Stimulated activated memory B cell treated with anti-CD40 and anti-IgM and Interleukin-4, amounts not matched to agents 10 μg/mL and 1 μg/mL and 100 μg/mL, for 72 hours (primary cell): ENCODE measurements at places on chromosomes 1 and 21.
A peak's percentile ranks its signal among the peaks of the same experiment; 100 is the strongest.

- ATAC-seq: no peak
Observed at GRCh38 chr1:67683316-67683715, 1.7 kb upstream of the GADD45A start.

- peak; percentile 74 for ATAC-seq
Observed at GRCh38 chr1:184806296-184806721, 51.7 kb upstream of the EDEM3 start.

GRCh38 chr1:245575710-245576109, 420.9 kb downstream of the KIF26B start:
- ATAC-seq: no peak

DNA sequence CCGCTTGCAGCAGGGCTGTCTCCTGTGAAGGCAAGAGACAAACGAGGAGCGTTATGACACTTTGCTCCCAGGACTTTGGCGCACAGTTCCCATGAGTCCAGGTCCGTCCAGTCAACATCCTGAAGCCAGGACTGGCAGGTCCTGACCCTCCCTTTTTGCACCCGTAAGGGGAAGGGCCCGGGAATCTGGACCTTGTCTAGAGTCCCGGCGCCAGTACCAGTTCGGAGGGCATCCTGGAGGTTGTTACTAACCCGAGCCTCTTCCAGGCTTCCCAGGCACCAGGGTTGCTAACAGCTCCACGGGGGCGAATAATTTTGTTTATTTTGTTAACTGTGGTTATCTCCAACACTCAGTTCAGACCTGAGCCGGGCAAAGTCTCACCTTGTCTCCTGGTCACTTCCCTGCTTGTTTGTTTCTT, 682 bp upstream of the RWDD3 start:
- no peak for ATAC-seq

GRCh38 chr1:30971496-30971895, 62.9 kb upstream of the SDC3 start:
- no peak for ATAC-seq

- no peak for ATAC-seq
Observed at GRCh38 chr1:116881879-116882520, 27.7 kb upstream of the PTGFRN start.

DNA sequence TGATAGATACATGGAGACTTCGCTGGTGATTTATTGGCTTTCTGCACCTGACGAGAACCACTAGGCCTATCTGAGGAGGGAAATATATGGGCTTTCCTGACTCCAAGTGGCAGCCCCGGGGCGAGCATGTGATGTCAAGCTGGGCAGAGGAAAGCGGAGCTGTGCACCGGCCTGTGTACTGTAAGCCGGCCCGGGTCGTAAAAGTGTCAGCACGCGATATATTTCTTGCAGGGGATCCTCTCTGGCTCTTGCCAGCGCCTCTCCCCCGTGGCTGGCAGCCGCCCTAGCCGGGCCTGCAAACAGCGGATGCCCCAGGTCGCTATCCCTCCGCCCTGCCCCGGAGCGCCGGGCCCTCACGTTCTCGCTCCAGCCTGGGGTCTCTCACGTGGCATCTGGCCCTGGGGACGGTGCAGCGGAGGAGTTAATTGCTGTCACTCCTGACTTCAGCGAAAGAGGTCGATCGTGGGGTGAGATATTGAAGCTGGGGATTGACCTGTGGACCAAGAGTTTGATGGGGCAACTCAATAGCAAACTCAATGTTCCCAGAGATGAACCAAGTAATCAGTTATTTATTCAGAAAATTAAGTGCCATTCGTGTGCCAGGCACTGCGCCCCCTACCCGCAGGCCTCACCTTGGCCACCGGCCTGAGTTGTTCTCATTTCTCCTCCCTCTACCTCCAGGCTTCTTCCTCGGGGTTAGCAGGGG, 41.0 kb upstream of the HAO2 start:
- peak; percentile 28 for ATAC-seq

DNA sequence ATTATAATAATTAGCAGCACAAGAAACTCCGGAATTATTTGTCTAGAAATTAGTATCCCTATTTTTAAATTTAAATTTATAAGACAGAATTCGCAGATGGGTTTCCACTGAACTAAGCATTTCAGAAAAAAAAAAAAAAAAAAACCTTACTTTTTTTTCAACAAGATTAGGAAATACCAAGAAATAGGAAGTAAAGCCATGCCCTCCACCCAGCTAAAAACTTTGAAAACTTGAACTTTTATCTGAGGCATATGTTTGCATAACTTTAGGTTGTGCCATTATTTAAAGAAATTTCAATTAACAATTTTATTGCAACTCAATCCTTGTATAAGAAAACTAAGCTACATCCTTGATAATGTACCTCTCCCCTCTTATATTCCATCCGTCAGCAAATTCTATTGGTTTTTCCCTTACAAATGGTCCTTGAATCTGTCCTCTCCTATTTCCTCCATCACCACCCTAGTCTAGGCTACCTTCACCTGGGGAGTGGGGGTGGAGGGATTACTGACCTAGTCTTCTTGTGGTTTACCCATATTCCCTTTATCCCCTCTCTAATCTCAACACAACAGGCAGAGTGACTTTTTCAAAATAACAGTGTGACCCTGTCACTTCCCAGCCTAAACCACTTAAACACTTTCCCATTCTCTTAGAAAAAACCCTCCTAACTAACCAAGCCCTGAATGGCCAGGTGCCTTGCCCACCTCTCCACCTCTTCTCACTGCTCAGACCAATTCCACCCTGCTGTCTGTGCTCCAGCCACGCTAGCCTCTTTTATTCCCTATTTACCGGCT, 1.4 kb upstream of the EVI5 start:
- no peak for ATAC-seq

GRCh38 chr1:151011154-151011850, 3.1 kb downstream of the PRUNE1 start:
- no peak for ATAC-seq

DNA sequence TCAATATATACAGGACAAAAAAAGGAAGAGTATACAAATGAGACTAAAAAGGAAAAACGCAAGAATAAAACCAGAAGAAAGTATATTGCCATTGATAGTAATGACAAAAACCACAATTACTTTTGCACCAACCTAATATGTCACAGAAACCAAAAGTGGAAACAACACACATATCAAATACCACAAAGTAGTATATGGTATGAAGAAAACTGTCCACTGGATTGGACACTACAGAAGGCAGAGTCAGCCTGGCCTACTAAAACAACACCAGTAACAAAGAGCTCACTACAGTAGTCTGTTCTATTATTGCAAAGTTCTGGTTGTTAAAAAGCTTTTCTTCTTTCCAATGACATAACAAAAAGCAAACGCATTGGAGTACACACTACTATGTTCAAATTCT, 17.7 kb downstream of the TESK2 start:
- ATAC-seq: peak; percentile 53

- no peak for ATAC-seq
Observed at GRCh38 chr1:243244432-243244841, 10.6 kb downstream of the CEP170 start.

DNA sequence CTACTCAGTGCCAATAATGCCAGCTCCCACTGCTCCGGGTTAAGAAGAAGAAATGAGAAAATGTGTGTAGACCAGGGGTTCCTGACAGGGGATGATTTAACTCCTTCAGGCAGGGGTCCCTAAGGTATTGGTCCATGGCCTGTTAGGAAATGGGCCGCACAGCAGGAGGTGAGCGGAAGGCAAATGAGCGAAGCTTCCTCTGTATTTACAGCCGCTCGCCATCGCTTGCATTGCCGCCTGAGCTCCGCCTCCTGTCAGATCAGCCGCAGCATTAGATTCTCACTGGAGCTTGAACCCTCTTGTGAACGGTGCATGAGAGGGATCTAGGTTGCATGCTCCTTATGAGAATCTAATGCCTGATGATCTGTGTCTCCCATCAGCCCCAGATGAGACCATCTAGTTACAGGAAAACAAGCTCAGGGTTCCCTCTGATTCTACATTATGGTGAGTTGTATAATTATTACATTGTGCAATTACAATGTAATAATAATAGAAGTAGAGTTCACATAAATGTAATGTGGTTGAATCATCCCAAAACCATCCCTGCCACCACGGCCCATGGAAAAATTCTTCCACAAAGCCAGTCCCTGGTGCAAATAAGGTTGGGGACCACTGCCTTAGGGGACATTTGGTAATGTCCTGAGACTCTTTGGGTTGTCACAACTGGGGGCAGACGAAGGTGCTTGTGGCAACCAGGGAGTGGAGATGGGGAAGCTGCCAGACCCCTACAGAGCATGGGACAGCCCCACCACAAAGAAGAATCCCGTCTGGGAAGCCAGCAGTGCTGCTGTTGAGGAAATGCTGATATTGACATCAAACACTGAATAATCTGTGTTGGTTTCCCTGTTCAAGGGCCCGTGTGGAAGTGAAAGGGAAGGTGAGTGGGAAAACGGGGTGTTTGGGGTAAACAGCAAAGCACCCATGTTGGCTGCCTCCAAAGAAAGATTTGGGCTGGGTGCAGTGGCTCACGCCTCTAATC, 60.8 kb downstream of the DHRS3 start:
- no peak for ATAC-seq

DNA sequence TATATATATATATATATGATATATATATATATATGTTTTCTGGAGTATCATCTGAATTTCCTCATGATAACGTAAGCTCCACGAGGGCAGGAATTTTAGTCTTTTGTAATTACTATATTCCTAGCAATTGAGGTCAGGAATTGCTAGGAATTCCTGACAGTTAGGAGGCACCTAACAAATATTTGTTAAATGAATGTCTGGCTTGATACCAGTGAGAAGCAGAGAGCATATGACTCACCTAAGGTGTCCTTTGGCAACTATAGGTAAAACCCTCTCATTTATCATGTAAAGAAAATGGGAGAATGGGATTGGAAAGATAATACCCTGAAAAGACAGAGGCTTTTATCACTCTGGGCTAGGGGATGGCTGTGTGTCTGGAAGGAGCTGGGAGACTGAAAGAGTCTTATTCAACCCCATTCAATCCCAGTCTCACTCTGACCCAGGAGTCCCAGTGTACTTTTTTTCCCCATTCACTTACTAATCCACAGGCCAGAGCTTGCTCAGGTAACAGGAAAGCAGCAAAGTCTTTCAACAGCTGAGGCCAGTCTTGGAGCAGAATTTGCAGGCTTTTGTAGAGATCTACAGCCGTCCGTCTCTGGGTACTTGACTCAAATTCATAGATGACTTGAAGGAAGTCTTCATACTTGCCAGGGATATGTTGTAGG, 71.2 kb downstream of the DAP3 start:
- no peak for ATAC-seq

GRCh38 chr21:45528981-45529784, 13.1 kb downstream of the SLC19A1 start:
- no peak for ATAC-seq

DNA sequence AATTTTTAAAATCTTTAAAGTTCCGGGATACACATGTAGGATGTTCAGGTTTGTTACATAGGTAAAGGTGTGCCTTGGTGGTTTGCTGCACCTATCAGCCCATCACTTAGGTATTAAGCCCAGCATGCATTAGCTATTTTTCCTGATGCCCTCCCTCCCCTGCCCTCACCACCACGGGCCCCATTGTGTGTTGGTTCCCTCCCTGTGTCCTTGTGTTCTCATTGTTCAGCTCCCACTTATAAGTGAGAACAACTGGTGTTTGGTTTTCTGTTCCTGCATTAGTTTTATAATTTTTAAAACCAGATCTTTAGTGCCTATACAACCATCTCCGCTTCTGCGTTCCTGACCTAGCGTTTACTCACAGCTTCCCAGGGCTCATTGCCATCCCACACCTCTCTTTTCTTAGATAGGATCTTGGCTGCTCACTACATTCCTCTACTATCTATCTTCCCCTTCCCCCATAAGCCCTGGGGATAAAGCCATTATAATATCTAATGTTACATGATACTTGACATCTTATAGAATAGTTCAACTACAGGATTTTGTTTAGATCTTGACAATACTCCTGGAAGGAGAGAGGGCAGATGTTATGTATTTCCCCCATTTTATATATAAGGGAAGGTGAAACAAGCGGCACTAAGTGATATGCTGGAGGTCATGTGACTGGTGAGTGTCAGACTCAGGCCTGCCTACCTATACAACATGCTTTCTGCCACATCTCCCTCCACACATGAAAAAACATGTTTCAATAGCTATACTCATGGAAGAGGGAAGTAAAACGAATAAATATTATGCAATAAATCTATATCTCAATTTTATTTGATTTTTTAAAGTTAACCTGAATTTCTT, 52.3 kb upstream of the DNAJC6 start:
- ATAC-seq: no peak

GRCh38 chr1:160827418-160827817, 31.4 kb downstream of the LY9 start:
- no peak for ATAC-seq

DNA sequence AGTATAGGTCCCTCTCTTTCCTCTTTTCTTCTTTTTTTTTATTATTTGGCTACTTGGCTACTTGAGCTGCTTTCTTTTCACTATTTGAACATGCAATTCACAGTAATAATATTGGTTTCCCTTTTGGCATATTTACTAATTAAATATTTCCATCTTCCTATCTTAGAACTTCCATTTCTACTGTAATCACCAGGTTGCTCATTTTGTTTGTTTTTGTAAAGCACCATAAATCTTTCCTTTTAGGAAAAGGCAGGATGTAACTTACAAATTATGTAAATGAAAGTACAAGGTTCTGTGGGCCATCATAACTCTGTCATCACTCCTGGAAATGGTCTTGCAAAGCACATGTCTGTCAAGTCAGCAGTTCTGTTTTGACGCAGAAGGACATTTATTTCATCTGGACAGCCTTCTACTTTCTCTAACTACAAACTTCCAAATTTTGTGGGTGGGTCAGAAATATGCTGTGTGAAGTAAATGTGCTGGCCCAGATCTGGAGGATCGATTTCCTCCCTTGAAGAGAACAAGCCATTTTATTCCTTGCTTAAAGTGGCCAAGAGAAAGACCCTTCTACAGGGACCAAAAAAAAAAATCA, 71.7 kb upstream of the TNFSF18 start:
- no peak for ATAC-seq

DNA sequence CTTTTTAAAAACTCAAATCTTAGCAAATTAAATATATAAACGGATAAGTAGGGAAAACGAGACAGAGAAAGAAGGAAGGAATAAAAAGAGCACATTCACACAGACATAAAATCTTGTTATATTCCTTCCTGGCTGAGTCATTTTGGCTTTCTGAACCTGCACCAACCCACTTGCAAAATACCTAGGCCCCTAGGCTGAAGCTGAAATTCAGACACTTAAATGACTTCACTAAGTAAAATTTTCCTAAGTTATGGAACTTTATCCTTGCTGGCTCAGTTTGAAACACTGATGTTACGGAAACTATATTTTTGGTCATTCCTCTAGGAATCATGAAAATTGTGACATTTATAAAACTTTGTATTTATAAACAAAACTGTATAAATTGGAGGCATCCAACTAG, 462.8 kb upstream of the NFIA start:
- no peak for ATAC-seq

- no peak for ATAC-seq
Observed at GRCh38 chr1:18160290-18160942, 52.8 kb downstream of the IGSF21 start.

DNA sequence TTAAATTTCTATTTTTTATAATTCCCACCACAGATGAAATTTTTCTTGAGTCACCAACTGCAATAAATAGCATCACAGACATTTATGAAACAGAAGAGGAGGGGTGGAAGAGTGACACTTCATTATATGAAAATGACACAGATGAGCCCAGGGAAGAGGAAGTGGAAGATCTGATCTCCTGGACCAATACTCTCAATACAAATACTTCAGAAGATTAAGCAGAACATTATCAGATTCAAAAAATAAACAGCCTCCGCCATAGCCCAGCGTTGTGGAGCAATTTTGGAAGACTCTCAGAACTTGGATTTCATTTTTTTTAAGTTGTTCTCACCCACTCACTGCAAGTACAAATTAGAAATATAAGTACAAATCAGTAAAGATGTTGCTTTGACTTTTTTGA, 63.6 kb downstream of the UBE2U start:
- ATAC-seq: no peak

- ATAC-seq: no peak
Observed at GRCh38 chr21:39984286-39984991, 117.2 kb downstream of the PCP4 start.
